ENCODE measurements at places on chromosomes 12 and 14.

- no peak for DNase-seq
These were observed 352.0 kb upstream of the TMTC1 start for GRCh38 chr12:30135776-30136175.

- DNase-seq, result peak; percentile 43
These were observed 32.0 kb downstream of the ANAPC7 start for GRCh38 chr12:110371408-110372055.

DNA sequence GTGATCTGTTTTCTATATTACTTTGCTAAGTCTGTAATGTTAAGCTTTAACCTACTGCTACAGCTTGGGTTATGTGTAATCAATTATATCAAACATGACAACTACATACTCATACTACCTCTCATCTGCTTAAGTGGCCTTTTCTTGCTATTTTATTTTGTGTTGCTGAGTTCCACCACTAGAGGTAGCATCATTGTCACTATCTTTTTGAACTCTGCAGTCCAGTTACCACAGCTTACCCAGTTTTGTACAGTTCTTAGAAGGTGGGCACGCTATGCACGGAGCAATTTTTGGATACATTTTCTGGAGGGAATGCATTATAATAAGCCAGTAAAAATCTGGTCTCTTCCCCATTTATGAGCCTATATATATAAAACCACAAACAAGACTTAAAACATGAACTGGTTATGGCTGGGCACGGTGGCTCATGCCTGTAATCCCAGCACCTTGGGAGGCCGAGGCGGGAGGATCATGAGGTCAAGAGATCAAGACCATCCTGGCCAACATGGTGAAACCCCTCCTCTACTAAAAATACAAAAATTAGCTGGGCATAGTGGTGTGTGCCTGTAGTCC is 48.5 kb downstream of the SAV1 start:
- DNase-seq, result no peak

DNA sequence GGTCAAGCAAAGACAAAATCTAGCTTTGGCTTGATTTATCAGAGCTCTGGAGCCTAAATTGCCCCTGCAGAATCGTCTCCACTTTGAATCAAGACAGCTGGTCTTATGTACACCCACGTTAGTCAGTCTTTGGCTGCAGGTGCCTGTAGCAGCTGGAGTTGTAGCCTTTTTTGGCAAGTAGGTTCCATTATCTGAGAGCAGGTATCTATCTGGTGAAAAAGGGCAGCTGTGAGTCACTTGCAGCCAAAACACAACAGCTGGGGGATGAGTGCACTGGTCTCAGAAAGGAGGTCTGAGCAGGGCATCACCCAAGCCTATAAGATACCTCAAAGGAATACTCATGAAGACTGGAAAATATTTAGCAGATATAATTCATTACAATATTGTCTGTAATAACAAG is 43.6 kb upstream of the KCNH5 start:
- no peak for DNase-seq

- DNase-seq, result no peak
These were observed 572.7 kb downstream of the VRK1 start for GRCh38 chr14:97369901-97370300.

DNA sequence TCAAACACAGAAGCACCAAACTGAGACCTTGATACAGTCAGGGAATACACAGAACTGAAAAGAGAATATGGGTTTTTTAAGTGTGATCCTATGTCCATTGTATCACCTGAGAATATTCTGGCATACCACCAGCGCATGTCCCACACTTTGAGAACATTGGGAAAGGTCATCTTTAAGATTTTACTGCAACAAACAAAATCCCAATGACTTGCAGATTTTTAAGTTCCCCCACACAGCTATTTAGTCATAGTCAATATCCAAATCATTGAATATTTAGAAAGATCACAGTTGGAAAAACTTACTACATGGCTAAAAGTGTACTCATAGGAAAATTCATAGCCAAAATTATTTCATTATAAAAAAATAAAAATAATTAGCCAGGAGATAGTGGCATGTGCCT is 54.5 kb downstream of the TRPV4 start:
- DNase-seq, result no peak

DNA sequence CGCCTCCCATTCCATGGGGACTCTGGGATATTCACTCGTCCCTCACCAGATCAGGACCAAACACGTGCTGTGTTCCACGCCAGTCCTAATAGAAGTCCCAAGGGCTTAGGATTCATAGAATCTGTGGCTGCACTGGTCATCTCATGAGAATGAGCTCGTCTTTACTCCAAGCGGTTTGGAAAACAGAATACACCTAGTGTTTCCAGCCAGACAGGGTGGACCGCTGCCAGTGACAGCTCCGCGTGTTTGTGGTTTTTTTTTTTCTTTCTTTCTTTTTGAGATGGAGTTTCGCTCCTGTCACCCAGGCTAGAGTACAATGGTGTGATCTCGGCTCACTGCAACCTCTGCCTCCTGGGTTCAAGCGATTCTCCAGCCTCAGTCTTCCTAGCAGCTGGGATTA is 75.1 kb downstream of the GLT1D1 start:
- DNase-seq, result no peak

DNA sequence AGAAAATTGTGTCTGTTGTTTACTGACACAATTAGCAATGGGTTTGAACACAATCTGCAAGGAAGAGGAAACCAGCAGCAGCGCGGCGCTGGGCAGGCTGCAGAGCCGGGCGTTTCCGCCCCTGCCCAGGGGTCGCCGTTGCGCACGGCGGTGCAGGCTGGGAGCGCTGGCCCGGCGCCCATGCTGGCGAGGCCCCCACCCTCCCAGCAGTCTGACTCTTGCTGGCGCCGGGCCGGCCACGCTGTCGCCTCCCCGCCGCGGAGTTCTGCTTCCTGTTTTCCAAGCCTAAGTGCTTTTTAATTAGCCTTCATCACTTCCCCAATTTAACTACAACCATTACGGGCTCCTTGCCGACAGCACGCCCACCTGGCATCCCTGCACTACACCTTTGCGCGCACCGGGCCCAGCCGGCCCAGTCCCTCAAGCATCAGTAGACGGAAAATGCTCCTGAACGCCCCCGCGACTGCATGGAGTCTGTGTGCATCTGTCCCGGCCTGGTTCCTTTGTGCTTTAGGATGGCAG is 212.1 kb downstream of the GXYLT1 start:
- peak; percentile 97 for DNase-seq

DNA sequence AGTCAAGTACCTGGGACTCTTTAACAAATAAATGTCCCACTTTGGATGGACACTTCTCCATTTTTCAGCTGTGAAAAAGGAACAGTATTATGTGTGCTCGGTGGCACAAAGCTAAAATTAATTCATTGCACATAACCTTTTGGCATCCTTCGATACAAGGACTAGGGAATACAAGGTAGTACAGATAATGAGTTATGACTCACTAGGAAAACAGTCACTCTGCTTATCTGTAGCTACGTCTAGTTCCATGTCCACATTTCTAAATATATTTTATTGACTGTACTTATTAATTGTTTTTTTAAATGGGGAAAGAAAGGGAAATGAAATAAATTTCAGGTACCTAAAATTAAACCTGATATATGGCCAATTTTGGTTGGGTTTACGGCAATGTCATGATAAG is 35.2 kb upstream of the RIC8B start:
- DNase-seq, result peak; percentile 11

DNA sequence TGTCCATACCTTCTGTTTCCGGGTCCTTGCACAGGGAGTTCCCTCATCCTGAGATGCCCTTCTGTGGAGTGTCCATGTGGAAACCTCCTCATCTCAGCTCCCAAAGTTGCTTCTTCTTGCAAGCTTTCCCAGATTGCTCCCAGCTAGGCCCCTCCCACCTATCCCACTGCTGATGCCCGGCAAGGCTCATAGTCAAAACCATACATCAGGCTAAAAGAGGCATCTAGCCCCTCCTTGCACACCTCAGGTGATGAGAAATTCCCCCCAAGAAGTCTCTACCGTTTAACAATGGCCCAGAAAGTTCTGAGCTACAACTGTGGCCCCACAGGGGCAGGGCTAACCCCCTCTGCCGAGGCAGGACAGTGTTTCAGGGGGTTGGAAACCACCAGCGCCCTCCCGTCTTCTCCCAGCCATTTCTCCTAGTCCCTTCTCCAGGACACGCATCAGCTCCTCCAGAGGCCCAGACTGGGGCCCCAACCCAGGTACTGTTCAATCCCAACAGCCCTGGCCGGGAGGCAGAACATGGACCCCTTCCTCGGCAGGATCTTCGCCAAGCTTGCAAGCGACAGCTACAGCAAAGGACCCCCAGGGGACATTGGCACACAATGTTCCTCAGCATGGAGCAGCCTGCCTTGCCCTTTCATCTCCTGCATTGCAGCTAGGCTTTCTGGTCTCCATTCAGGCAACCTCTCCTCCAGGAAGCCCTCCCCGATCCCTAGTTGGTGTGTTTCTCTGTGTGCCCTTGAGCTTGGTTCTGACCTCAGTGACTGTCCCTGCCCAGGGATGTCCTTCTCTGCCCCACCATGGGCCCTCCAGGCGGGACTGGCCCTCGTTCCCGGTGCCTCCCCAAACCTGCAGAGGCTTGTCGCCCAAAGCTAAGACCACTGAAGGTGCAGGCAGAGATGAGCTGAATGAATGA is 4.5 kb upstream of the BEGAIN start:
- DNase-seq, result no peak

DNA sequence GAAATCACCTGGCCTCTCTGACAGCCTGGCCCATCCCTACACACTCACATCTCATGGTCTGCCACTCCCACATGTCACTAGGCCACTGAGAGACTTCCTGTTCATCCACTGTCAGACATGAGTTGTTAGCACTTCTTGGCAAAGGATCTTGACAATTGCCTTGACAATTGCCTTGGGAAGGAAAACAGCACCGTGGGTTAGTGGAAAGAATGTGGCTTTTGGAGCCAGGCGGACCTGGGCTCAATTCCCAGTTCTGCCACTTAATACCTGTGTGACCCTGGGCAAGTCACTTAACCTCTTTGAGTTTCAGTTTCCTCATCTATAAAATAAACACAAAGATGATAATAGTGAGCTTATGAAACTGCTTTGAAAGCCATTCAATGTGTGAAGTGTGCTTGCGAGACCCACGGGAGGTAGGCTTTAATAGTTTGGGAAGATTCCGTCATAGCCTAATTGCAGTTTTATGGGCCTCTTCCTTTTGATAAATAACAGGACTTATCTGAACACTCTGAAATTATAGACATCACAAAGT is 250.4 kb downstream of the C12orf75 start:
- DNase-seq, result no peak
